ENCODE measurements at places on chromosomes 2 and 18.

DNA sequence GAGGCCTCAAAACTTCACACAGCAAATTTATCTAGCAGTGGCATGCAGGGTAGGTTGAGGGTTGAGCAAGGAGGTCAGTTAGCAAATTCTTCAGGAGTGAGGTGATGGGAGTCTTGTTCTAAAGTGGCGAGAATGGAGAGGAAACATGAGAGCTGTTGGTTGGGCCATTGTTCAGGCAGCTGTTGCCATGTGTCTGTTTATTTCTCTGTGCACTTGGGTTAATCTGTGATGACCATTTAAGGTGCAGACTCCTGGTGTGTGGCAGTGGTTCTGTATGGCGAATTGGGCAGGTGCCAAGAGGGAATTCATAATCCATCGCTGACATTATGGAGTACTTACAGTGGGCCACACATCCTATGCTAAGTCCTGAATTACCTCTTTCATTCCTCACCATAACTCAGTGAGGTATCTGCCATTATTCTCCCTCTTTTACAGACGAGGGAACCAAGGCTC lies 30.4 kb downstream of the TMEM178A start:
- H3K27me3 ChIP-seq, result no peaks in the 10 kb centered on the region
- H3K36me3 ChIP-seq, result no peaks in the 10 kb centered on the region
- H3K4me3 ChIP-seq, result no peak overlapping the region
- no peak for DNase-seq
- H3K4me1 ChIP-seq, result peaks cover 3% of the 10 kb centered on the region

DNA sequence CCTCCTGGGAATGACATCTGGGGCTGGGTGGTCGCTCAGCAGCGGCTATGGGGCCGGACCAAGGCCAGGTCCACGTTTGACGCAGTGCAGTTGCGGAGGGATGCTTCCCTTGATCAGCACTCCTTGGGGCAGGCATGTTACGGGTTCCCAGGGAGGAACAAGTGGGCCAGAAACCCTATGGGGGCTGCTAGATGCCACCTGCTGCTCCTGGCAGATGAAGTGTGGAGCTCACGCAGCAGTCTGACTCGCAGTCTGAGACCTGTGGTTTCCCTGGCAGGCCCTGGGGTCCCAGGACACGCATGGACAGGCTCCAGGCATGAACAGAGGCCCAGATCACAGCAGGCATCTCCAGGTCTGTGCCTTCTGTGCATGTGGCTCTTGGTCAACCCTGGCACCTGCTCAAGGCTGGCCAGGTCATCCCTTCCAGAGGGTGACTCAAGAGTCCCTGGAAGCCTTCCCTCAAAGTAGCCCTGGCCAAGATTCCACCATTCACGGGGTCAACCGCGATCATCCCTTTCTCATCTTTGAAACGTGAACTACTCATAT lies 20.0 kb downstream of the KCNF1 start:
- peaks cover 9% of the 10 kb centered on the region for H3K36me3 ChIP-seq
- peaks cover 39% of the 10 kb centered on the region for H3K4me1 ChIP-seq
- DNase-seq, result no peak
- no peak overlapping the region for H3K4me3 ChIP-seq
- peak overlapping the region; percentile 25 for H3K27ac ChIP-seq
- peaks cover 5% of the 10 kb centered on the region for H3K27me3 ChIP-seq

DNA sequence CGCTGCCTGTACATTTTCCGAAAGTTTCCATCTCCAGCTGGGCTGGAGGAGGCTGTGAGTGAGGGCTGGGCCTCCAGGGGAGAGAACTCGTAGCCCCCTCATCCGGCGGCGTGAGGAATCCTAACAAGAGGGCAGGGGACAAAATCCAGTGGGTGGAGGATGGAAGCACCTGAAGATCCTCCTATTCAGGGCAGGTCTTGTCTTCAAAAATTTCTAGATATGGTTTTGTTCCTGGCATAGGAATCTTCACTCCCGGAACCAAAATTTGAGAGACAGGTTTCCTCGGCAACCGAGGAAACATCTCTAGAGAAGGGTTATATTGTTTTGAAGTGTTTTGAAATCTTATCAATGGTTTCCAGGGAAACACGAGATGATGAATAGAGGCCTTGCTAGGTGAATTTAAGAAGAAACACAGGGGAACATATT lies 136.7 kb downstream of the SH3BP4 start:
- H3K4me3 ChIP-seq, result no peak overlapping the region
- no peaks in the 10 kb centered on the region for H3K36me3 ChIP-seq
- no peaks in the 10 kb centered on the region for H3K27me3 ChIP-seq
- peak overlapping the region; percentile 65 for H3K27ac ChIP-seq
- DNase-seq, result no peak

GRCh38 chr2:23312996-23313606 lies 71.9 kb upstream of the KLHL29 start:
- no peak for DNase-seq
- no peaks in the 10 kb centered on the region for H3K36me3 ChIP-seq
- H3K4me3 ChIP-seq, result no peak overlapping the region
- no peaks in the 10 kb centered on the region for H3K4me1 ChIP-seq
- H3K27ac ChIP-seq, result no peak overlapping the region

DNA sequence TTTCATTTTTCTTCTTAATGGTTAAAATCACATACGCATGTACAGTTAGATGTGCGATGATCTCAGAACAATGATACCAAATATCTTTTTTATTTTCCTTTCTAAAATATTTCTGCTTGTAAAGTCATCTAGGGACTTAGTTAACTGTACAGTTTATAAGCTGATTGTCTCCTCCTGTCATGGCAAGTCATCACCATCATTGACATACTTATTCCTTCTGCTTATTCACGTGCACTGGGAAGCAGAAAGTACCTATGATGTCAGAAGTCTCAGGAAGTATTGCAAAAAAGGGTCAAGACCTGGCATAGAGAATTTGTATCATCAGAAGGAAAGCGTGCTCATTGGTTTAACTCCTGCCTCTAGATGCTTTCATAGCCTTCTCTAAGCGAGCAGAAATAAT lies 154.2 kb downstream of the DSC3 start:
- H3K4me3 ChIP-seq, result no peak overlapping the region
- H3K27me3 ChIP-seq, result no peaks in the 10 kb centered on the region
- no peak overlapping the region for H3K27ac ChIP-seq
- DNase-seq, result no peak
- no peaks in the 10 kb centered on the region for H3K4me1 ChIP-seq

- H3K4me1 ChIP-seq, result peaks cover 30% of the 10 kb centered on the region
- no peaks in the 10 kb centered on the region for H3K27me3 ChIP-seq
- H3K4me3 ChIP-seq, result no peak overlapping the region
- no peaks in the 10 kb centered on the region for H3K36me3 ChIP-seq
- DNase-seq, result no peak
These were observed 64.4 kb downstream of the NCK2 start for GRCh38 chr2:105809097-105809473.

DNA sequence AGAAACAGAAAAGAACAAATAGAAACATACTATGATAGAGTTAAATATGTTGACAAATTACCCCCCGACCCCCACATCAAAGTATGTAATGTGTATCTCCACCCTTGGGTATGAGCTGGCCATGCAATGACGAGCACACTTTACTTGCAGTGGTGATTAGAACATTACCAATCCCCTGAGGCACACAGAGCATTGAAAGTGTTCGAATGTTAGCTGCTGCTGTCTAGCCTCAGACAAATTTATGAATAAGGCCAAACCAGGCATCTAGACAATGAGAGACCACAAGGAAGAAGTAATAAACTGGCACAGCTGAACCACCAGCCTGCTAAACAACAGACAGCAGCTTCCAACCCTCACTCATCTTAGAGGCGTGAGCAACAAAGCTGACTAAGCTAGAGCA lies 380.5 kb downstream of the DSEL start:
- H3K4me3 ChIP-seq, result no peak overlapping the region
- DNase-seq, result no peak
- H3K27me3 ChIP-seq, result no peaks in the 10 kb centered on the region

DNA sequence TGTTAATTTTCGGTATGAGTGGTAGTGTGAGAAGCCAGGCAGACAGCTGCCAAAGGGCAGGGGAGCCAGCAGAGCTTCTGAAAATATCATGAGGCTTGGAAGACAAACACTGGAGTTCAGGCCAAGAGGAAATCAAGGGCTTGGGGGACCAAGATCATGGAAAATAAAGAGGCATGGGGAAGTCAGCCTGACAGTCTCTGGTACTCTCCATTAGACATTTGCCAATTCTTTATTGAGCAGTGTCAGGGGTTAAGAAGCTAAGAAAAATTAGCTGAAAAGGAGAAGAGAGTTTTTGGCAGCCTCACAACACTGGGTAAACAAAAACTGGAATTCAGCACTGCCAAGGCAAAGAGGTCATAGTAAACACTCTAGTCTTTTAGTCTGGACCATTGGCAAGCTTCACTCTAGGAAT lies 612.7 kb downstream of the EPHA4 start:
- no peaks in the 10 kb centered on the region for H3K4me1 ChIP-seq
- no peak overlapping the region for H3K27ac ChIP-seq
- peaks cover 15% of the 10 kb centered on the region for H3K27me3 ChIP-seq

- no peak overlapping the region for H3K27ac ChIP-seq
- peaks cover 12% of the 10 kb centered on the region for H3K4me1 ChIP-seq
- no peaks in the 10 kb centered on the region for H3K36me3 ChIP-seq
- DNase-seq, result no peak
These were observed 18.1 kb downstream of the TGFA start for GRCh38 chr2:70535573-70535972.

DNA sequence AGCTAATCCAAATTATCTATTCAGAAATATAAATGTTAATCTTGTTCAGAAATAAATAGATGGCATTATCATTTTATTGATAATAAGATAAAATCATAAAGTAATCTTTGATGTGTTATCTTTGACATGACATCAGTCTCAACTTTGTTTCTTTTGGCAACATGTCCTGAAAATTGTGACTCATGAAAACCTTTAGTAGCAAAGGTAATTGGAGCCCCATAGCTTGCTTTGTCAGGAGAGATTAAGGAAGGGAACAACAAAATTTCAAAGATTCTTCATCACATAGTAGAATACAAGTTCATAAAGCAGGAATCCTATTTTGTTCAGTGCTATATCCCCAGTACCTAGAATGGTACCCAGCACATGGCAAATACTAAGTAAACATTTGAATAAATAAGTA lies 165.4 kb downstream of the KCNE4 start:
- H3K27me3 ChIP-seq, result no peaks in the 10 kb centered on the region
- no peak for DNase-seq
- no peaks in the 10 kb centered on the region for H3K36me3 ChIP-seq
- no peak overlapping the region for H3K27ac ChIP-seq
- no peak overlapping the region for H3K4me3 ChIP-seq

GRCh38 chr2:113284476-113284875 lies 5.8 kb upstream of the PAX8 start:
- H3K4me3 ChIP-seq, result no peak overlapping the region
- H3K27ac ChIP-seq, result no peak overlapping the region
- no peak for DNase-seq
- H3K36me3 ChIP-seq, result no peaks in the 10 kb centered on the region
- H3K27me3 ChIP-seq, result peaks cover 5% of the 10 kb centered on the region

DNA sequence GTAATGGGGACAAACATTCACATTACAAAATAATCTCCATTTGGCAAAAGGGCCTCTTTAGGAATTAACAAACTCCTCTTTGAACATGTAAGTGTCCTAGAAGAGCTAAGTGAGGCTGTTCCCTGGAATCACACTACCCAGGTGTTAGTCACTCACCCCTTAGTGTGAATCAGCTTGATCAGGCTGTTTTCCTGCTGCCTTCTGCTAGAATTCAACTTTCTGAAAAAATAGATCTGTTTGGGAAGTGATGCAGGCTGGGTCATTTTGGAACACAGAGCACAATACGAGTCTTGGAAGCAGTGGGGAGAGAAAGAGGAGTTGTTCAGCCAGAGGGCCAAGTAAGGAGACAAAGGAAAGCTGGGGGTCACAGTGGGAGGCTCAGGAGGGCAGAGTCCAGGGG lies 40.0 kb downstream of the TTC32 start:
- H3K4me1 ChIP-seq, result peaks cover 13% of the 10 kb centered on the region
- H3K36me3 ChIP-seq, result no peaks in the 10 kb centered on the region
- no peak overlapping the region for H3K27ac ChIP-seq
- no peak for DNase-seq
- H3K27me3 ChIP-seq, result no peaks in the 10 kb centered on the region

GRCh38 chr2:26612522-26613240 lies 28.5 kb downstream of the CIB4 start:
- no peak overlapping the region for H3K4me3 ChIP-seq
- H3K27me3 ChIP-seq, result no peaks in the 10 kb centered on the region
- peak; percentile 57 for DNase-seq
- H3K27ac ChIP-seq, result peak overlapping the region; percentile 0
- H3K36me3 ChIP-seq, result no peaks in the 10 kb centered on the region
- H3K4me1 ChIP-seq, result peaks cover 76% of the 10 kb centered on the region

DNA sequence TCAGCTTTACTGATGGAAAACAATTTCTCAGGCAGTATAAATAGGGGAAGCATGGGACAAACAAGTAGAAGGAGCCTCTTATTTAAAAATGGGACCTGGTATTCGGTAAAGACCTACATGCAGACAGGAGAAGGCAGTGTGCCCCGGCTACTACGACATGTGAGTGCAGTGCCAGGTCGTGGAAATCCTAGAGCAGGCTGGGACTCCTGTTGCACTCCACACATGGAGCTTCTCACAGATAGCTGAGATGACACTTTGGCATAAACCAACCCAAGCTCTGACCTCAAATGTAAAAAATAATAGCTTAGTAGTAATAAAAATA lies 885 bp upstream of the DSEL start:
- peak overlapping the region; percentile 62 for H3K4me3 ChIP-seq
- peaks cover 5% of the 10 kb centered on the region for H3K4me1 ChIP-seq
- no peaks in the 10 kb centered on the region for H3K27me3 ChIP-seq

DNA sequence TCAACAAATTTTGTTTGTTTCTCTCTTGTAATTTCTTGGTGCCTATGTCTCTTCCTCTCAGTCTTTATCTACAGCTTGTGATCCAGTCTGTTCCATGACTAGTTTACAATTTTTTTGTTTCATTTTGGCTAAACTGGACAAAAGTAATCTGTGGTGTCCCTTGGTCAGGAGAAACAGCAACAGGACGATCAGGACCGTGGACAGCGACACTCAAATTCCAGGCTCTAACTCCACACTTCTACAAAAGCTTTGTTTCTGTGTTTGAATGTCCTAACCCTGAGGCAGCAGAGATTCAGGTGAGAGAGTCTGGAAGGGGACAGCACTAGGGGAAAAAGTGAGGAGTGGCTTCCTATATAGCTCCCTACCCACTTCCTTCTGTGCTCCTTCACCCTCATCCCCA lies 593.3 kb upstream of the FANCL start:
- no peaks in the 10 kb centered on the region for H3K4me1 ChIP-seq
- no peak overlapping the region for H3K27ac ChIP-seq
- DNase-seq, result no peak
- no peak overlapping the region for H3K4me3 ChIP-seq
- no peaks in the 10 kb centered on the region for H3K27me3 ChIP-seq

GRCh38 chr18:76373297-76373696 lies 121.7 kb downstream of the ZNF516 start:
- DNase-seq, result no peak
- H3K27ac ChIP-seq, result no peak overlapping the region
- H3K36me3 ChIP-seq, result peaks cover 28% of the 10 kb centered on the region

DNA sequence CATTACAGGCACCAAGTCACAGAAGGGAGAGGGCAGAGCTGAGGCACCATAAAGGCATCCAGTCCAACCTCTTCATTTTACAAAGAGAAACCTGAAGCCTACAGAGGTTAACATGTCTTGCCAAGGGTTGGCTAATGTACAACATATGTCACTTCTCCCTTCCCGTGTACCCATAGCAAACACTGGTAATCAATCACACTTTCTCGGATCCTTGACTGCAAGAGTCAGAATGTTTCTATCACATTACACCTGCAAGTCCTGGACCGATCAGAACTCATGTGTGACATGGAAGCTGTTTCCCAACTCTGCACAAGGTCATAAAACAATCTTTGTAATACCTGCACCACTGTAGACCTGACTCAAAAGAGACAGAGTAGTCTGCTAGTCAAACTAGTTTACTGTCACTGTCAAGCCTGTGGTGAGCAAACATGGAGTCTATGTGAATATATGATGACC lies 6.0 kb downstream of the ANKRD44 start:
- no peak for DNase-seq
- no peak overlapping the region for H3K4me3 ChIP-seq
- no peak overlapping the region for H3K27ac ChIP-seq
- no peaks in the 10 kb centered on the region for H3K36me3 ChIP-seq
